ENCODE measurements at places on chromosomes 6 and 20. TPM values are rescaled to one million over a fixed set of nuclear protein-coding genes. Genes with fewer than 3 reads are reported as not detected.

DNA sequence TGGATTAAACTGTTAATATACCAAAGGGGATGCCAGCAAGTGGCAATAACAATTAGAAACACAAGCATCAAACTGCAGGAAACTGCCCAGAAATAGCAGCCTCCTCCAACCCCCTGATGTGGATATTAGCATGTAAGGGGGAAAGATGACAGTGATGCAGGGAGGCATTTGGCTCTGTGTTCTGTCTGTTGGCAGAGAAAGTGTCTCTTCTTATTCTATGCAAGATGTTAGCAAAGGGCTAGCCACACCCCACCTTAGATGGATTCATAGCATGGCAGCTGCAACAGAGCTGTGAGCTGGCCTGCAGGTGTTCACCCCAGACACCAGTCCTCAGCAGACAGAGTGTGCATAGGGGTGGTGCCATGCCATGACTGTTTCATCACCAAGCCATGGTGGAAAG is 38.0 kb downstream of the SCP2D1 start:
- DNase-seq, result no peak

GRCh38 chr6:108561742-108562502 is 1.2 kb downstream of the FOXO3 start:
- peak; percentile 42 for DNase-seq

- DNase-seq, result peak; percentile 35
Observed at GRCh38 chr20:17542993-17543412, 11.8 kb upstream of the BFSP1 start.

TRDN gene
- 1.6 TPM for total RNA-seq

PRICKLE4 gene
- total RNA-seq, result 10.9 TPM

- DNase-seq, result no peak
Observed at GRCh38 chr6:106666282-106667021, 37.1 kb downstream of the QRSL1 start.

Measured in uterus (tissue), 4 donors.